HT-29 (cell line): ENCODE measurements at places on chromosomes 16 and 17.

- DNase-seq = peak; percentile 25
Measured at GRCh38 chr17:74749279-74750038, 1.0 kb downstream of the NHERF1 start.

DNA sequence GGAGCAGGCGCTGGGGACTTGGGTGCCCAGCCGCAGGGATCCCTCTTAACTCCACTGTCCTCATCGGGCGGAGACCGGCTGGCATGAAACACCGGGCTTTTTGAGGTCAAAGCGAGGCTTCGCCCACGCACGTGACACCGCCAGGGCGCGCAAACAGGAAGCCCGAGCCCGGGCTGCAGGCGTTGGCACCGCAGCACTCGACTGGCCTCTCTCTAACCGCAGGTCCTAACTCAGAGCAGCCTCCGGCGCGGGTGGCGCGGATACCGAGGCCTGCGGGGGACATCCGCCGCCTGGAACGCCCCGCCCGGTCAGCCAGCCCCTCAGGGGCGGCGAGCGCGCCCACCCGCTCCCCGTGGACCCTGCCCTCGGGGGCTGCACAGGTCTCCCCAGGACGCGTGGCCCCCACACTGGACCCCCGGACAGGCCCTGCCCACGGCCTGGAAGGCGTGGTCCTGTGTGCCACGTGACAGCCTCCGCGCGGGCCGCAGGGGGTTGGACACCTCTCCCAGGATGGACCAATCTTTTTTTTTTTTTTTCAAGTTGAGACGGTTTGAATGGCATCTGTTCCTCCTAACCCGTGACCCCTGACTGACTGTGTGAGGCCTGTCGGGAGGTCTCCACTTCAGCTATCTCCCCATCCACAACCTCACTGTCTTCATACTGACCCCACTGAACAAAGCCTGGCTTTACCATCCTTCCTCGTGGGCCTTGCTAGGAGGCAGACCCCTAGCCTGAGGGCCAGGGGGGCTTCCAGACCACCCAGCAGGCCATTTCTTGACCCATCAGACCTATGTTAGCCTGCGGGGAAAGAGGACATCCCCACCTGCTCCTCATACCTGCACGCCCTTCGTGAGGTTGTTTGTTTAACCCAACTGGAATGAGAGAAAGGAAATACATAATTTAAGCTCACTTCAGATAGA is 8.4 kb upstream of the SLC47A2 start:
- peak; percentile 63 for DNase-seq

DNA sequence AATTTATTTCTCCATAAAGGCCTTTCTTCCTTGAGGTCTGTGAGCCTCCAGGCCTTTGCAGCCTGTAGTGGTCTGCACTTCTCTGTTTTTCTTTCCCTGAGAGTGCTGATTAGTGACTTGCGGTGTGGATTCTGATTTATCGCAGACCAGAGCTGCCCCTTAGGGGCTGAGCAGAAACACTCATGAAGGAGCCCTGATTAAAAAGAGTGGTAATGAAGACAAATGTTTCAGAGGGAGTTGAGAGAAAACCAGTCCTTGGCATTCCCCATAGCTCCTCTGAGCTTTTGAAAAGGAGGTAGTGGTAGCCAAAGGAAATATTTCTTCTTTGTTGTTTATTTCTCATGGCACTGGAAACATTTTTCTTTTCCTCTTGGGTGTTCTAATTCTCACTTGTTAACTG is 268.1 kb upstream of the TBX2 start:
- no peak for DNase-seq

DNA sequence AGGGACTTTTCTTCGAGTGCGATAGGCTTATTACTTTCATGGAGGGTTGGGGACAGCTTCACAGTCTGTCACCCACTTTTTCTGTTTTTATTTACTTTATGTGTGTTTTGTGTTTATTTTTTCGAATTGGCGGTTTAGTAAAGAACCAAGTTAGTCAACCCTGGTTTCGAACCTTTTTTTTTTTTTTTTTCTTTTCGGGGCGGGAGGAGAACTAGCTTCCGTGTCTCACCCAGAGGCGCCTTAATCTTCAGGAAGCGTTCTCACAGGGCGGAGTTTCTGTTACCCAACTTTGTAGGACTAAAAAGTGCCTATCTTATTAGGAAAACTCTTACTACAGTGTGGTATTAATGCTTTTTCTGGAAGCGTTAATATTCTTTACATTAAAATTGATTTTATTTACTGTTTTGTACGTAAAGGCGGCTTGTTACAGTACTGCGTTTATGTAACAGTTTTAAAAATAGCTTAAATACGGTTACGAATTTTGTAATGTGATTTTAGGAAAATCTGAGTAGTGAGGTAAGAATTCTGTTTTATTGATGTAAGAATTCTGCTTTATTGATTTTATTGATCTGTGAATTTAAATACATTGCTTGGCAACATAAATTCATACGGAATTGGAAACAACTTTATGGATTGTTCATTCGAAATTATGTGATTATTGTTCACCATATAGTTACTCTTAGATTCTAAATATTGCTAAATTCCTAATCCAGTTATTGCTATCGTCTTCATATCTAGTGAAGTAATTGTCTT is 885 bp downstream of the ZNF207 start:
- DNase-seq = peak; percentile 80

GRCh38 chr16:69179328-69180010 is 7.5 kb upstream of the SNTB2 start:
- DNase-seq = no peak

DNA sequence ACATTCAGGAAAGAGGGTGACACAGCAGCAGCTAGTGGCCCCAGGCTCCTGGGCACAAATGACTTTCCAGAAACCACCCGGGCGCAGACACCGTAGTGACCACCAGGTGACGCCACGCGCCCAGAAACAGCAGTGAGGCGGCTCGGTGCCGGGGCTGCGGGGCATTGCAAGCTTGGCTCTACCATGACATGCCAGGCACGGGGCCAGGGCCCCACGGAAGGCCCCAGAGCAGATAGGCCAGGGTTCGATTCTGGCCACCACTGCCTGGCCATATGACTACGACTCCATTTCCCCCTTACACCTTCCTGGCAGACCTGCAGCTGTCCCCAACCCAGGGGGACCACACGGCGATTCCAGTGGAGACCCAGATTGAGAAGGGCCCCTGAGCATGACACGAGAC is 6.7 kb downstream of the RHBDF1 start:
- peak; percentile 84 for DNase-seq

GRCh38 chr16:56309008-56309407 is 116.3 kb downstream of the AMFR start:
- no peak for DNase-seq

DNA sequence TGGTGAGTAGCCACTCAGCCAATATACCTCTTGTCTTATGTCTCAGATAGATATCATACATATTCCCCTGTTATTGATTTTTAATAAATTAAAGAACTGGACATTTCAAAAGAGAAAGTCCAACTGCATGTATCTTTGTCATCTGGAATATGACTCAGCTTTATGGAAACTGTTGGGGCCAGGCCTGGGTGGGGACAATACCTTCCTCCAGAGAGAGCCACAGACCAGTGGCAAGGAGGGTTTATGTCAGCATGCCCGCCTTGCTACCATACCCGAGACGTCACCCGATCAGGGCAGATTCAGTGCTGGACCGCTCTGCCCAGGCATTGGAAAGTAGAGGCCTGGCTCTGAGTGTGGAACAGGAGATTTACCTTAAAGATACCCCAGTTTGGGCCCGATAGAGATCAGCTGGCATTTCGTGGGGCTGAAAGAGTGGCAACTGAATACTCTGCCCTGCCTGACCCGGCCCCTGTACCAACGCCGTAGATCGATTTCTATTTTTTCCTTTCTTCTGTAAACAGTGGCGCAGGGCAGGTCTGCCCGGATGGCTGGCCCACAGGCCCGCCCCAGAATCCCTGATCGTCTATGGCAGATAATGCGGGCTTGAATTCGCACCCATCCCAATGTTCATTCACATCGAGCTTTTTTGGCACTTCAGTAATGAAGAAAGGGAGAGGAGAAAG is 158.6 kb downstream of the SALL1 start:
- DNase-seq = no peak

GRCh38 chr17:38721802-38722201 is 8.3 kb upstream of the CISD3 start:
- DNase-seq = no peak

GRCh38 chr16:11202260-11203091 is 53.5 kb downstream of the SOCS1 start:
- no peak for DNase-seq

GRCh38 chr16:27433636-27434035 is 31.7 kb downstream of the IL21R start:
- DNase-seq = no peak
